ENCODE measurements at places on chromosomes 7 and 10. TPM values are rescaled to one million over a fixed set of nuclear protein-coding genes. Genes with fewer than 3 reads are reported as not detected.

DNA sequence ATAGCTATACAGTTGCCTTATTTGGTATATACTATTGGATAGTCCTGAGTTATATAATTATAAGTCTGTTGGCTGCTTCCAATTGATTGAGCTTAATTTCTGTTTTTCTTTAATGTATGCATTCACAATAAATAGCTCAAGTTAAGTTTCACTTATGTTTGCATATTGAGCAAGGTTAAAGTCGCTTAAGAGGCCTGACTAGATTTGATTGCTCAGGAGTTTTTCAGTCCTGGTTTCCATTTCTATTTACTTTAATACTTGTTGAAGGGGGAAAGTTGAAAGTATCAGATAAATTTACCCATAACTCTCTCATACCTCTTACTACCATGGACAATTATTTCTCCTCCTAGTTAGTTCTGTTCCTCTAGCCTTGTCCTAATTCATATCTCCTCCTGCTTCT, 294.7 kb downstream of the ARL4A start:
- H3K4me3 ChIP-seq: no peak overlapping the region
- no peaks in the 10 kb centered on the region for H3K4me1 ChIP-seq
- H3K36me3 ChIP-seq: no peaks in the 10 kb centered on the region
- H3K27me3 ChIP-seq: no peaks in the 10 kb centered on the region

Gene BET1
- total RNA-seq: 22.1 TPM

Gene CISD1
- 16.0 TPM for total RNA-seq

GRCh38 chr7:142642316-142642715, 107.0 kb upstream of the PRSS1 start:
- DNase-seq: no peak
- H3K27me3 ChIP-seq: no peaks in the 10 kb centered on the region
- no peak overlapping the region for H3K4me3 ChIP-seq
- H3K36me3 ChIP-seq: no peaks in the 10 kb centered on the region
- no peak overlapping the region for H3K27ac ChIP-seq
- no peaks in the 10 kb centered on the region for H3K4me1 ChIP-seq

Gene NT5C3A
- total RNA-seq: 17.2 TPM

Gene VWA2
- total RNA-seq: 2.9 TPM

- H3K4me1 ChIP-seq: no peaks in the 10 kb centered on the region
- no peak overlapping the region for H3K27ac ChIP-seq
- H3K4me3 ChIP-seq: no peak overlapping the region
- H3K27me3 ChIP-seq: no peaks in the 10 kb centered on the region
- no peaks in the 10 kb centered on the region for H3K36me3 ChIP-seq
These were observed 239.0 kb upstream of the ANKRD30A start for GRCh38 chr10:36886303-36886891.

Gene C10orf71
- not detected for total RNA-seq
